GM23338 (cell line): ENCODE measurements at places on chromosomes 5 and 9. TPM values are rescaled to one million over a fixed set of nuclear protein-coding genes. Genes with fewer than 3 reads are reported as not detected.
A peak's percentile ranks its signal among the peaks of the same experiment; 100 is the strongest.

DNA sequence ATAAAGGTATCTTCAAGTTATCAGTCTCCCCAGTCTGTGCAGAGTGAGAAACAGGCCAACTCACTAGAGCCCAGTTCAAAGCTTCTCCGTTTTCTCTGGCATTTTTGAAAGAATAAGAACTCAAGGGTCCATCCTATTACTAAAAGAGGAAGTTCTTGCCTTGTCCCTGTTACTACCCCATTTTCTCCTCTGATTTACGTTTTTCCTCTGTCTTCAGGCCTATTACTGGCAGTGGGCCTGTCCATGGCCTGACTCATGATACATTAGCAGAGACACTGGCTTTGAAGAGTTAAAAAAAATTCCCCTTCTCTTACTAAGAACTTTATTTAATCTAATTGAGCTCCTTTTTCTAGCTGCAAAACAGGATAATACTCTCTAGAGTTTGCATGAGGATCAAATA, 624.0 kb upstream of the KLF4 start:
- DNase-seq = no peak

DNA sequence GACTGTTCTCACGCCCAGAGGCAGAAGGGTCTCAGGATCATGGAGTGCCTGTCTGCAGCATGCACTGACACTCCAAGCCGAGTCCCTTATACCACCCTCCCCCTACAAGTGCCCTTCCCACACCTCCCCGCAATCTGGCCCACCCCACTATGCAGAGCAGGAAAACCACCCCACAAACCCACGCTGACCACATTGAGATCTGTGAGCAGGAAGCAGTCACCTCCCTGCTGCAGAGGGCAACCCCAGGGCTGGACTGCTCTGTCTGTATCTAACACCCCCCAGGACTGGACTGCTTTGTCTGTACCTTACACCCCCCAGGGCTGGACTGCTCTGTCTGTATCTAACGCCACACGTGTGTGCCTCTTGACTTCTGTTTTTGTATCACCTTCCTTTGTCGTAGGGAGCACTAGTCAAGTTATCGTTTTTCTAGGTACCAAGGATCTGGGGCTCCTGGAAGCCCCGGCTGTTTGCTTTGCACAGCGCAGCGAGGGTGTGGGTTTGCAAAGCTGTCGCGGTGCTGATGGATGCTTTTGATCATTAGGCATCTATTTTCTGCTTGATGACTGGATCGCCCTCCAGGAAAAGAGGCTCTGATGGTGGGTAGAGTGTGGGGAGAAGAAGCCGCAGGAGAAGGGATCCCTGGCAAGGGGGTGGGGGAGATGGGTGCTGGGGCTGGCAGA, 21.5 kb downstream of the OLFM1 start:
- DNase-seq = no peak

- no peak for DNase-seq
Measured at GRCh38 chr9:124890179-124890578, 28.2 kb downstream of the ARPC5L start.

GRCh38 chr9:68704814-68705530, at the start of gene PIP5K1B:
TSS of gene PIP5K1B (plus strand) at chr9:68705240. CDS start at chr9:68822615, 117,375 bp downstream.
- peak; percentile 82 for DNase-seq

GRCh38 chr9:91433180-91433579, 9.5 kb upstream of the NFIL3 start:
- no peak for DNase-seq

PCDHGA6 gene
- total RNA-seq = 4.5 and 4.8 TPM in 2 replicates

GRCh38 chr5:58241389-58241788, 218.5 kb downstream of the PLK2 start:
- no peak for DNase-seq

GRCh38 chr5:37938076-37938852, 98.4 kb upstream of the GDNF start:
- DNase-seq = no peak

- DNase-seq = peak; percentile 61
Measured at GRCh38 chr9:26437056-26437711, 455.4 kb downstream of the CAAP1 start.

DNA sequence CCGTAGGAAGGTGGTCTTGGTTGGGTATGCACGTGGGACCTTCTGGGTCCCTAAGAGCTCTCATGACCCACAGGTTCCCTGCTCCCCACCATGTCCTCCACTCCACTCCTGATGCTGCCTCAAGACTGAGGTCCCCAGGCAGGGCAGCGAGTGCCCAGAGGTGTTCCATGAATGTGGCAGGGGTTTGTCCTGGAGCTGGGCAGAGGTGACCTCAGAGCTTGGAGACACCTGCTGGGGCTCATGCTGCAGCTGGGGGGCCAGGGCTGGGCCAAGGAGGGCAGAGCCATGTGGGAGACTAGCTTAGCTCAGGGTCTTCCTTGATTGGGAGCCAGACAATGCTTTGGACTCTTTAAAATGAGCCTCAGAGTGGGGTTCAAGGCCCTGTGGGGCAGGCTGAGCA, 74.0 kb upstream of the PITX1 start:
- DNase-seq = no peak

IRGM gene
- total RNA-seq = not detected in 2 replicates

DNA sequence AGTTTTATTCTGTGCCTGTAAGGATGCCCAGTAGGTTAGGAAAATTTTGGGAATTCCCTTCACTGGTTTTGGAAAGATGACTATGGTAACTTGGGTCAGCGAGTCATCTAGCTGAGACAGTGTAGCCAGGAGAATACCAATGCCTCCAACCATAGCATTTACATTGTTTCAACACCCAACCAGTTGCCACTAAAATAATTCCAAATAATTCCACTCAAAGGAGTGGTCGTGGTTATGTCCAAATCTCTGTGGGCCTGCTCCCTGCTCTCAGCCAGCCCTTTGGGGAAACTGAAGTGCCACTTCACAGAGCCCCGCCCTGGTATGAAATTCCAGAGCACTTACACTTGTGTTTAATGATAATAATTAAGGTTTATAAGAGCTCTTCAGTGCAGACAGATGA, 310.5 kb downstream of the PLK2 start:
- DNase-seq = no peak

GRCh38 chr5:24183981-24184380, 460.8 kb downstream of the CDH10 start:
- no peak for DNase-seq

PCDHGA9 gene
- 5.5 and 7.8 TPM in 2 replicates for total RNA-seq

GRCh38 chr9:97510797-97511654, 9.6 kb downstream of the TMOD1 start:
- DNase-seq = no peak

- DNase-seq = no peak
Measured at GRCh38 chr9:131633491-131634031, 88.2 kb downstream of the PRRT1B start.

GRCh38 chr5:54516051-54516655, 1.4 kb upstream of the SNX18 start:
- DNase-seq = no peak

DNA sequence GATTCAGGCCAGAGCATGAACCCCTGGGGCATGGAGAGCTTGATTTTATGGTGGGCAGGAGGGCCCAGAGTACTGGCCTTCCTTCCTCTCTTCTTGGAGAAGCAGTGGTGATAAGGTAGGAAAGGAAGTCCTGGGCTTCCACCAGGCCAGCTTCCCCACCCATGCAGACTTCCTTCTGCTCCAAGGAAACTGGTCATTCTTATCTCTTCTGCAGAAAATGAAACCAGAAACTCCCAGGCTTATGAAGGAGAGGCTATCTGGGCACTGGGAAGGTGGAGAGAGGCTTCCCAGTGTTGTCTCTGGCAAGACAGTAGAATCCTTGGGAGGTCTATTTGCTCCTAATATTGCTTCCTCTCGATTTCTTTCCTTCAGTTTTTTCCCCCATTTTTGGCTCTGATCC, 110.5 kb upstream of the EQTN start:
- DNase-seq = no peak

EQTN gene
- total RNA-seq = 0.24 TPM in 1 of 2 replicates, not detected in the other

FRMD3 gene
- total RNA-seq = 1.2 and 2.6 TPM in 2 replicates

UQCRQ gene
- 104 and 115 TPM in 2 replicates for total RNA-seq

PHYHD1 gene
- total RNA-seq = 4.1 and 10.4 TPM in 2 replicates

GRCh38 chr5:126477294-126478117, 54.3 kb downstream of the GRAMD2B start:
- no peak for DNase-seq
